ENCODE measurements at places on chromosomes 5 and 9. TPM values are rescaled to one million over a fixed set of nuclear protein-coding genes. Genes with fewer than 3 reads are reported as not detected.

CORO2A gene
- 15.8 TPM for total RNA-seq

PCDHB6 gene
- total RNA-seq = not detected

DBH gene
- not detected for total RNA-seq

FAM169A gene
- 63.1 TPM for total RNA-seq

GPRIN1 gene
- total RNA-seq = 10.8 TPM

SPINK4 gene
- not detected for total RNA-seq

C5orf58 gene
- total RNA-seq = 1.4 TPM

ZBED3 gene
- 7.8 TPM for total RNA-seq

TRIP13 gene
- total RNA-seq = 42.6 TPM

SARDH gene
- 5.3 TPM for total RNA-seq

DNA sequence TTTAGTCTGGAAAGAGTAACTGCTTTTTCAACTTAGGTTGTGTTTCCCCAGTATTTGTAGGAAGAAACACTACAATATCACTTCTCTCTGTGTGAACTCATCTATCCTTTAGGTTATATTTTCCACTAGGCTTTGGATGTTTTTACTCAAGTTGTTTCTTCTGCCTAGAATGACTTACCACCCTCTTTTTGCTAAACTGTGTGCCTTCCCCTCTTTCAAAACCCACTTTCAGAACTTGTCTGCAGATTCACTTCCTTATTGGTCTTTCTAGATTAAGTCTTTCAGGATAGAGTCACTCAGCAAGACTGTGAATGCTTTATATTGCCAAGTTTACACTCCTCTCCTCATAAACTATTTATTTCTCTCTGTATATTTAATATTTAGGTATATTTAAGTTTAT, 14.2 kb upstream of the CAST start:
- no peaks in the 10 kb centered on the region for H3K27me3 ChIP-seq
- no peak overlapping the region for H3K27ac ChIP-seq
- H3K36me3 ChIP-seq = no peaks in the 10 kb centered on the region
- no peak overlapping the region for H3K4me3 ChIP-seq

GRCh38 chr5:44565902-44566301, 176.7 kb upstream of the FGF10 start:
- no peaks in the 10 kb centered on the region for H3K4me1 ChIP-seq
- no peak overlapping the region for H3K4me3 ChIP-seq
- no peaks in the 10 kb centered on the region for H3K36me3 ChIP-seq
- no peak for DNase-seq
- H3K27ac ChIP-seq = no peak overlapping the region
- H3K27me3 ChIP-seq = no peaks in the 10 kb centered on the region

DNA sequence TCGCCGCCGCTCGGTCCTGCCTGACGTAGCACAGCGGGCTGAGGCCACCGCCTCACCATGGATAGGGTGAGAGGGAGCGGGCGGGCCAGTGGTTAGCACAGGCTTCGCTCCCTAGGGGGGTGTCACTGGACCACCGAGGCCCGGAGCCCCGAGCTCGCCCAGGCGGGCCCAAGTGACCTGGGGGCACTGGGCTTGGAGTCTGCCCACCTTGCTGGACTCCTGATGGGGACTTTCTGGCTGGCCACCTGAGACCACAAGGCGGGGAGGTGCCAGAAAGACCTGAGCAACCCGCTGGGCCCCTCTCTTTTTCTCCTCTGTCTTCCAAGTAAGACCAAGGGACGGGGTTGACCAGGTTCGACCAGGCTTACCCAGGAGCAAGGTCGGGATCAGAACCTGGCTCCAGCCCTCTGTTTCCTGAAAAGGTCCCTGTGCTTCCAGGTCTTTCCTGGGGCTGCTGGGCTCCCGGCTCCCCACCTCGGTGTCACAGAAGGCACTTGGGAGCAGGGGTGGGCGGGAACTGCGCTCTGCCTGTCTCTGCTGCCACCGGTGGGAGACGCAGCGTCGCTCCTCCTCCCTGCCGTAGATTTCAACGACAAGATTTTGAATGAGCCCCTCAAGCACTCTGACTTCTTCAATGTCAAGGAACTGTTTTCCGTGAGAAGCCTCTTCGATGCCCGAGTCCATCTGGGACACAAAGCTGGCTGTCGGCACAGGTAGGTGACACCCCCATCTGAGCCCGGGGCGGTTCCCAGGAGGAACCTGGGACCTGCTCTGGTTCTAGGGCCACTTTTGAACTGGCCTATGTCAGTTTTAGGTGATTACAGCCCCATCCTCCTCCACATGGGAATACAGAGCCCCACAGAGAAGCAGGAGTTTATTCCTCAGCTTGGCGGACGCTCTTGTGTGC, 1.0 kb downstream of the MRPS2 start:
- H3K4me3 ChIP-seq = peak overlapping the region; percentile 92
- peaks cover 18% of the 10 kb centered on the region for H3K36me3 ChIP-seq
- H3K4me1 ChIP-seq = no peaks in the 10 kb centered on the region
- no peaks in the 10 kb centered on the region for H3K27me3 ChIP-seq
- DNase-seq = peak; percentile 55

GRCh38 chr9:98563212-98563907, 145.4 kb downstream of the GABBR2 start:
- no peaks in the 10 kb centered on the region for H3K36me3 ChIP-seq
- no peaks in the 10 kb centered on the region for H3K4me1 ChIP-seq

- no peak within 1 kb of the TSS for H3K27ac ChIP-seq
- H3K4me3 ChIP-seq = no peak within 1 kb of the TSS
- peaks cover 20% of the 10 kb centered on the region for H3K36me3 ChIP-seq
Observed at GRCh38 chr5:141149812-141150211, at the start of gene PCDHB6. PCDHB6 (plus strand) TSS chr5:141150057; CDS start chr5:141150258, 201 bp downstream.

DNA sequence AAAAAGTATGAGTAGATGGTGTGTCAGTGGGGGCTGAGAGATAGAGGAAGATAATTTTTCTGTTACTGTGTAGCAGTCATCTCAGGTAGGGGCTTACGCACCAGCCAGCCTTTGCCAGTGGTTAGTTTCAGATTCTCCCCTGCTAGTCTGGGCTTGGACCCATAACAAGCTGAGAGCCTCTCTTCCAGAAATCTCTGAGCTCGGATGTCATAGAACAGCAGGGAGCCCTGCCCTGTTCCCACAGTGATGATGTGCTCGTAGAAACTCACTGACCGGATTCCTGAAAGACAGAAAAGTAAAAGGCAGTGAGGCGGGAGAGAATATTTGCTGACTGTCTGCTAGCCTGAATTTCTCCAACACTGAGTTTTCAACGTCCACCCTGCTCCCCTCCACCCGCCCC, 37.2 kb downstream of the DCAF12 start:
- no peak overlapping the region for H3K4me3 ChIP-seq
- no peak overlapping the region for H3K27ac ChIP-seq
- no peaks in the 10 kb centered on the region for H3K27me3 ChIP-seq
- no peaks in the 10 kb centered on the region for H3K4me1 ChIP-seq

GRCh38 chr5:22593592-22593991, 259.6 kb downstream of the CDH12 start:
- DNase-seq = no peak
- no peak overlapping the region for H3K27ac ChIP-seq
- no peak overlapping the region for H3K4me3 ChIP-seq
- no peaks in the 10 kb centered on the region for H3K4me1 ChIP-seq

Measured in H9 (cell line).